ENCODE measurements at places on chromosomes 4 and X.

DNA sequence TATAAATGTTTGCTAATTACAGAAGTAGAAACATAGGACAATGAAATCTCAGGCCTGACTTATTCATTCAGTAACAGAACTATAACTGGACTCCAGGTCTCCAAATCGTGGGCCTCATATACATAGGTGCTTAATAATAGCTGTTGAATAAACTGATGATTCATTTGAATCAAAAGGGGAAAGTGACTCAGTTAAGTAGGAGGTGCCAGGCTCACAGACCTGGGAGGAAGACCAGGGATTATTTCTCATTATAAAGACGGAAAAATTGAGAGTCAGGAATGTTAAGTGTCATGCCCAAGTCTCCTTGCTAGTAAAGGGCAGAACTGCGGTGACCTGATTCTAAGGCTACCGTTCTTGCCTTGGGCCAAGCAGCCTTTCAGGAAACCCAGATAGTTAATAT is 131.5 kb downstream of the HS3ST1 start:
- no peak for DNase-seq

DNA sequence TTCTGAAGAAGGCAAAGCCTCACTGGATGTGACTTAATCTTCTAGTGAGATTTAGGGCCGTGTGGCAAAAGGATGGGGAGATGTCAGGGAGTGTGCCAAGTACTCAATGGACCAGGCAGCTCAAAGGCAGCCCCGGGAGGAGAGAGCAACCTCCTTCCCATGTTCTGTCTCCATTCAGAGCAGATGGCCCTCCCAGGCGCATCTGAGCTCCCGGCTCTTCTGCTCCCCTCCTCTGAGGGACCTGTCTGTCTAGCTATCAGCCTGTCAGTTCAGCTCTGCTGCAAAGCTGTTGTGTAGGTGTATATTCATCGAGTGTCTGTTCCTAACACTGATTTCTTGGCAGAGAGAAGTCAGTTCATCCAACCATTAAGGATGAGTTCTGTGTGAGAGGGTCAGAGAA is 10.9 kb upstream of the PORCN start:
- DNase-seq: no peak

- peak; percentile 11 for DNase-seq
Observed at GRCh38 chr4:22356987-22357596, 158.8 kb downstream of the ADGRA3 start.

GRCh38 chr4:95325665-95326064 is 223.1 kb downstream of the UNC5C start:
- DNase-seq: no peak

DNA sequence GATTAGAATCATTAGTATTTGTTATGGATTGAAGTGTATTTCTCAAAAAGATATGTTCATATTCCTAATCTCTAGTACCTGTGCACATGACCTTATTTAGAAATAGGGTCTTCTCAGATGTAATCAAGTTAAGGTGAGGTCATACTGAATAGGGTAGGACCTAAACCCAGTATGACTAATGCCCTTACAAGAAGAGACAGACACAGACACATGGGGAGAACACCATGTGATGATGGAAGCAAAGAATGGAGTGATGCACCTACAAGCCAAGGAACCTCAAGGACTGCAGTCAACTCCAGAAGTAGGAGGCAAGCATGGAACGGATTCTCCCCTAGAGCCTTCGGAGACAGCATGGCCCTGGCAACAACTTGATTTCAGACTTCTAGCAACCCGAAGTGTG is 31.4 kb downstream of the OTUD4 start:
- DNase-seq: no peak

- DNase-seq: peak; percentile 93
Observed at GRCh38 chr4:102815981-102816380, 11.4 kb downstream of the UBE2D3 start.

DNA sequence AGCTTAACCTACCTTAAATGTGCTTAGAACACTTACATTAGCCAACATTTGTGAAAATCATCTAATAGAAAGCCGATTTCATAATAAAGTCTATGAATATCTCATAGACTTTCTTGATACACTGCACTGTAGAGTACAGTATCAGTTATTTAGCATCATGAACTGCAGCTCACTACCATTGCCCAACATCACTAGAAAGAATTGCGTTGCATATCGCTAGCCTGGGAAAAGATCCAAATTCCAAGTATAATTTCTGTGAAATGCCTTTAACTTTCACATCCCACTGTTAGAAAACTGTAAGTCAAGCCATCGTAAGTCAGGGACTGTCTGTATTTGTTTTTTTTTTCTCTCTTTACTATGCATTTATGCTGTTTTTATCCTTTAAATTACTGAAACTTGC is 918.6 kb upstream of the PABPC4L start:
- no peak for DNase-seq

DNA sequence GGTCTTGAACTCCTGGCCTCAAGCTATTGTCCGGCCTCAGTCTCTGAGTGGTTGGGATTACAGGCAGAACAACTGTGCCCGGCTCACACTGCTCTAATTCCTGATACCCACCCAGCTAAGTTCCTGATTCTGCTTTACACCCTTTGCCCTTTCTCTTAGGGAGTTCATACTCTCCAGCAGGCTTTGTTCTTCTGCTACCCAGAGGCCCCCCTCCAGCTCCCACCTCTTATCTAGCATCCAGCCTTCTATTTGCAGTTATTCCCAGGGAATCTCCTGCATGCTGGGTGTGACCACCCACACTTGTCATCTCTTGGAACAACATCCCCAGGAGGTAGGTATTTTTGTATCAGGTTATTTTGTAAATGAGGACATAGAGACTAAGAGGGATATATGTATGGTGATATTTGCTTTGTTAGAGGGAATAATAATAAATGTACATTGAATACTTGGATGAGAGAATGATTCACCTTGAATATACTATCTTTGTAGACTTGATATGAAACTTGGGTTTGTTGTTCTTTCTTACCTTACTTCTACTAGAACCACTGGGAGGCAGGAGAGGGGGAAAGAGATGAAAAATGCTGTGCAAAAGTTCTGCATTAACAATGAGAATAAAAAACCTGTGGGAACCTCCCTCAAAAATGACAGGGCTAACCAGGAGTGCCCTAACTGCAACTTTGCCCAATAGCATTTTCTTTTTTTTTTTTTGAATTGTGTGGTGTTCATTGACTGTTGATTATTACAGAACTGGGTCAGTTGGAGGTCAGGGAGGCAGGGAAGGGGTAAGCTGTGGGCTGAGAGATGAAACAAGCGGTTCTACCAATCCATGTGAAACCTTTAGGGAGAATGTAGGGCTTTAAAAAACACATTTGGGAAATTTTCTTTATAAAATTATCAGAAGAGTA is 157.4 kb downstream of the SPRY1 start:
- no peak for DNase-seq

DNA sequence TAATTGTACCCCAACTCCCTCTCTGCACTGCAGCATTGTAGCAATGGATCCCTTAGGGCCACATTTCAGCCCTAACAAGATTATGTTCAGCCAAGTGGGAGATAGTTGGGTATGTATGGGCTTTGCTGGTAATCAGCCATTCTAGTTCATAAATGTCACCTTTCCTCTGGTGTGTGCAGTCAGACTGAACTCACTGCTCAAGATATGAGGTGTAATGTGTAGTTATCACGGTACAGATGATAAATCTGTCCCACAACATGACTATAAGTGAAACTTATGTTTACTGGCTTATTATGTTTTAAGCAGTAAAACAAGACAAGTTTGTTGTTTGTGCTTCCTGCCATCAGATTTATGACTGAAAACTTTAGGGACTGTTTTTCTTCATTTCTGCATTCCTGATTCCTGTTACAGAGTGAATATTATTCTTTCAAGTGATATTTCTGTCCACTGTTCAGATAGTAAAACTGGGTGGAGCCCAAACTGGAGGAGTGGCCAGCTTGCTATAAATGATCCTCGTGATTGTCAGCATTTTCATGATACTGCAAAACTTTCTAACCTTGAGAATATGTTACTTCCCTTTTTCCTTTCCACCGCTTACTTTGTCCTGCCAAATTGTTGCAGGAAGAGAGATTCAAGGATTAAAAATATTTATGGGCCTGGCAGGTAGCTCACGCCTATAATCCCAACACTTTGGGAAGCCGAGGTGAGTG is 44.9 kb downstream of the ANAPC4 start:
- DNase-seq: no peak

GRCh38 chr4:185395238-185395955 is at the start of gene LRP2BP:
Gene LRP2BP (minus strand): TSS chr4:185395924. CDS start chr4:185378186, 17,738 bp downstream.
- peak; percentile 85 for DNase-seq

- no peak for DNase-seq
Observed at GRCh38 chrX:7233580-7234406, 85.8 kb upstream of the PUDP start.

GRCh38 chr4:117691572-117692351 is 342.5 kb upstream of the NDST3 start:
- DNase-seq: no peak

DNA sequence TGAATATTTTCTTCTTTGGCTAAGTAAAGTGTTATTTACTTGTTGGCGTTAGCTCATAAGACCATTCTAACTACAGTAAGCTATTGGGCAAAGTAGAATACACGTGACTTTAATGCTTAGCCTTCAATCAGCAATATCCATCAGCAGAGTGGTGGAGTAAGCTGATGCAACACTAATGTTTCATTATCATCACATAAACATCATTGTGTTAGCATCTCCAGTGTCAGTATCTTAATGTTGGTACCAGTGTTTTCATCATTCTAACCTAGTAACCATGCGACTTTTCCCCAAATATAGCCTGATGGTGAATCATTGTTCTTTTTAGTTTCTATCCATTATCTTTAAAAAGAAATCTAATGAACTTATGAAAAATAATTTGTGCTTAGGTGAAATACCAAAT is 48.5 kb downstream of the APOOL start:
- no peak for DNase-seq

DNA sequence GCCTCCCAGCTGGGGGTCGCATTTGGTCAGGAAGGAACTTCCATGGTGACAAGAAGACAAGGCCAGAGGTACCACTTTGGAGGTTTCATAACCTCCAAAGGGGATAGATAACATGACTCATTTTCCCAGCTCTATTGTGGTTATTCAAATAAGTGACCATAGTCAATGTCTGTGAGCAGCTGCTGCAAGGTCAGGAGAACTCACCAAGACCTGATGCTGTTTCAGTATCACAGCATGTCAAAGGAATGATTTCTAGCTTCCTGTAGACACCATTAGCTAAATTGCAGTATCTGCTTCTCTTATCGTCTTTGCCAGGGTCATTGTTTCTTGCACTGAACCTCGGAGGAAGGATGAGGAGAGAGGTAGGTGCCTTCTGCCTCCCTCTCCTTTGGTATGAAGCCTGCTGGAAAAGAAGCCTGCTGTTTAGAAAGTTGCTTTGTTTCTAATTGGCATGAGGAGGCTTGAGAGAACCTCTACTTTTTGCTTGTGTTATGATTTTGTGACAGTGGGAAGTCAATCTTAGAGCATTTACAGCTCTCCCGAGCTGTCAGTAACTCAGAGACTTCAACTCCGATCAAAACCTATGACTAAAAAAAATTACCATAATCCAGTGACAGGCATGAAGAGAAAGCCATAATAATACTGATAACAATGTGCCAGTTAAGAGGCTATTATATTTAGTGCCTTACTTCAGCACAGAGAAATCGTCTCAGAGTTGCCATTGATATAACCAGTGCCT is 38.0 kb upstream of the GATB start:
- no peak for DNase-seq

- DNase-seq: peak; percentile 22
Observed at GRCh38 chr4:1045595-1046201, 34.3 kb downstream of the FGFRL1 start.

DNA sequence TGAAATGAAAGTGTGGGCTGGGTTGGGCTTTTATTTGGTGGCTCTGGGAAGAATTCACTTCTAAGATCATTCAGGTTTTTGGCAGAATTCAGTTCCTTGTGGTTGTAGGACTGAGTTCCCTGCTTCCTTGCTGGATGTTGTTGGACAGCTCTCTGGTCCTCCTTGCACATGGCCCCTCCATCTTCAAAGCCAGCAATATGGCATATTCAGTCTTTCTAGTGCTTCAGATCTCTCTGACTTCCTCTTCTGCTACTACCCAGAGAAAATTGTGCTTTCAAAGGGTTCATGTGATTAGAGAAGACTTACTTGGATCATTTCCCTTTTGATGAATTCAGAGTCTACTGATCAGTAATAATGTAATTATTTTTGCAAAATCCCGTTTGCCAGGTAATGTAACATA is 12.8 kb upstream of the IGFBP7 start:
- no peak for DNase-seq

- DNase-seq: no peak
Observed at GRCh38 chr4:848803-849477, 23.0 kb upstream of the CPLX1 start.

GRCh38 chr4:169266661-169267060 is 4.1 kb downstream of the SH3RF1 start:
- DNase-seq: no peak

- no peak for DNase-seq
Observed at GRCh38 chrX:64190136-64190740, 15.3 kb downstream of the AMER1 start.

- DNase-seq: no peak
Observed at GRCh38 chrX:10017872-10018271, 50.7 kb downstream of the CLDN34 start.

GRCh38 chr4:147831551-147832171 is 99.8 kb downstream of the ARHGAP10 start:
- DNase-seq: peak; percentile 78

GRCh38 chrX:16060252-16060651 is 63.1 kb upstream of the GRPR start:
- no peak for DNase-seq

DNA sequence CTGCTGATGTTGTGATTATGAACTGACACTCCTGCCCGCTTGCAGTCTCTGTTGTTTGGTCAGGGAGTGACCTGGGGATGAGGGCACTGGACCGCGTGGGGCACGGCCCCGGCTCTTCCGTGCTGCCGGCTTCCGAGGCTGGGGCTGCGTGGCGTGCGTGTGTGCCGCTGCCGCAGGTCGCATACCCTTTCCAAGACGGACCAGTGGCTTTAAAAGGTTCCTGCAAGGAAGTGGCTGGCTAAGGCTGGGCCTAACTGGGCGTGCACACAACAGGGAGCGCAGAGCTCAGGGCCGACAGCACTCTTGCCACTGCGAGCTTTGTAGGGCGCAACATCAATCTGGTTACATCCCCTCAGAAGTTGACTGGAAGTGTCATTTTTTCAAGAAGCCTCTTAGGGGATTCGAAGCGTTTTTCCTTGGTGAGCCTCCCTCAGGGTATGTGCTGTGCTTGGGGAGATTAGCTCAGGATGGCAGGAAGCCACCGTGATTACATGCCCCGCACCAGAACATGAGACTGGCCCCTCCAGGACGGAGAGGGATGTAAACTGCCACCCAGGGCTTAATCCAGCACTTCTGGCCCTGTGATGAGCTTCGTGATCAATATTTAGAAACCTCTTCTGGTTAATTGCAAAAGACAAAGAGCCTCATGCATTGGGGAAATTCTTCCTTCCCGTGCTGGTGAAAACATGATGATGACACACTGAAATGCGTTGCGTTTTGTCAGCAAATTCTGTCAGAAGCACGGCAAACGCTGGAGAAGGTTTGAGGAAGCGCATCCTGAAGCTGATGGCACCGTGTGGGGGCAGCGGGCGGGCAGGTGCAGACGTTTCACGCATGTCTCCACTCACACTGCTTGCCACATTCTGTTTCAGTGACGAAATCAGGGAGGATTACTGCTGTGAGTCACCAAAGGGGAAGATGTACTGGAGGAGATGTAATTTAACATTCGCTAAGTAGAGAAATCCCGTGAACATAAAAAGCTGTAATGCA is 11.1 kb downstream of the MAEA start:
- no peak for DNase-seq
